ENCODE measurements at places on chromosomes 7 and 10. TPM values are rescaled to one million over a fixed set of nuclear protein-coding genes. Genes with fewer than 3 reads are reported as not detected.

GRCh38 chr10:79588800-79589199 is 21.9 kb upstream of the SFTPA1 start:
- DNase-seq: no peak

DNA sequence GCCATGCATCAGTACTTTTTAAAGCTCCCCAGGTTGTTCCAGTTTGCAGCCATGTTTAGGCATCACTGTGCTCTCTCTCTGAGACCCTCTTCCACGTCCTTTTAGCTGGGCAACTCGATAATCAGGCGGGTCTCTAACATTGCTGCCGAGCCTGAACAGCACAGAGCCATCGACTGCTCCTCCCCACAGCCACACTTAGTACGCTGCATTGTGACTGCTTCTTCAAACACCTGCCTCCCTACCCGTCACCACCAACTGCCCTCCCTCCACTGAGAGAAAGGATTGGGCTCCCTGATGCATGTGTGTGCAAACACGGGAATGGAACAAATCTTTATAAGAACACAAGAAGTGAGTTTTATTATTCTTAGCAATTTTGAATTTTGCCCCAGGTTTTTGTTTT is 11.4 kb upstream of the TACR2 start:
- no peak for DNase-seq

DNA sequence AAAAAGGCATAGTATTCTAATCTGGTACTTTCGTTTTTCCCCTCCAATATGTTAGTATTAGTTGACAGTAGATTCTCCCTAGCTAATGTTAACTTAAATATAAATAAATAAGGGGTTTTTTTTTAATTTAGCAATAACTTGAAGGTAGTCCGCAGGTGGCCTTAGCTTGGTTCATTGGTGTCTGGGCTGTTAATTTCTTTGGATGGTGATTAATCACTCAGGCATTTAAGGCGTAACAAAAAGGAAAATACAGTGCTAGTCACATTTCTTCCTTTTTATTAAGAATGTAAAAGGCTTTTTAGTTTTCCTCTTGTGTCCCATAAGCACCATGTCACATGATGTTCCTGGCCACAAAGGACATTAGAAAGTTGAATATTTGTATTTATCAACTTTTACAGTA is 161.0 kb upstream of the POT1 start:
- no peak for DNase-seq

Gene RPP30
- 30.8 TPM for total RNA-seq

Gene MARCHF5
- 35.3 TPM for total RNA-seq

Gene GRM3
- not detected for total RNA-seq

Measured in chondrocyte (in vitro differentiated cells).